Aorta (tissue), 5 donors: ENCODE measurements at places on chromosomes 1 and 21. TPM values are rescaled to one million over a fixed set of nuclear protein-coding genes. Genes with fewer than 3 reads are reported as not detected.

Gene ZFP69B
- total RNA-seq: 2.2 TPM

Gene PKP1
- total RNA-seq: 0.16 TPM

Gene TNFSF4
- 0.49 TPM for total RNA-seq

Gene HSD3B1
- not detected for total RNA-seq

Gene ATXN7L2
- total RNA-seq: 3.8 TPM

DNA sequence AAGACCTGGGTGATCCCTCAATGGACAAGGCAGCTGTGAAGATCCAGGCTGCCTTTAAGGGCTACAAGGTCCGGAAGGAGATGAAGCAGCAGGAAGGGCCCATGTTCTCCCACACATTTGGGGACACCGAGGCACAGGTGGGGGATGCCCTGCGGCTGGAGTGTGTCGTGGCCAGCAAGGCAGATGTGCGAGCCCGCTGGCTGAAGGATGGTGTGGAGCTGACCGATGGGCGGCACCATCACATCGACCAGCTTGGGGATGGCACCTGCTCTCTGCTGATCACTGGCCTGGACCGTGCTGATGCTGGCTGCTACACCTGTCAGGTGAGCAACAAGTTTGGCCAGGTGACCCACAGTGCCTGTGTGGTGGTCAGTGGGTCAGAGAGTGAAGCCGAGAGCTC, 85.2 kb downstream of the TRIM11 start:
- DNase-seq: peak; percentile 59

GRCh38 chr1:118395430-118395991, 210.5 kb upstream of the SPAG17 start:
- DNase-seq: no peak

GRCh38 chr1:13723810-13724209, 23.8 kb downstream of the PRDM2 start:
- DNase-seq: no peak

GRCh38 chr1:43484367-43484766, 30.6 kb upstream of the HYI start:
- DNase-seq: no peak

GRCh38 chr1:243939167-243939848, 89.3 kb upstream of the AKT3 start:
- no peak for DNase-seq

- DNase-seq: no peak
Measured at GRCh38 chr21:36790616-36791015, 91.7 kb downstream of the SIM2 start.

DNA sequence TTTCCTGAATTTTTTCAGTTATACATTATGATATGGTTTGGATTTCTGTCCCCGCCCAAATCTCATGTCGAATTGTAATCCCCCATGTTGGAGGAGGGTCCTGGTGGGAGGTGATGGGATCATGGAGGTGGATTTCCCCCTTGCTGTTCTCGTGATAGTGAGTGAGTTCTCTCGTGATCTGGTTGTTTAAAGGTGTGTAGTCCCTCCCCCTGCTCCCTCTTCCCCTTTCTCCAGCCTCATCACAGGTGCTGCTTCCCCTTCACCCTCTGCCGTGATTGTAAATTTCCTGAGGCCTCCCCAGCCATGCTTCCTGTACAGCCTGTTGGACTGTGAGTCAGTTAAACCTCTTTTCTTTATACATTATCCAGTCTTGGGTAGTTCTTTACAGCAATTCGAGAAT, 93.2 kb upstream of the HNRNPU start:
- DNase-seq: no peak

DNA sequence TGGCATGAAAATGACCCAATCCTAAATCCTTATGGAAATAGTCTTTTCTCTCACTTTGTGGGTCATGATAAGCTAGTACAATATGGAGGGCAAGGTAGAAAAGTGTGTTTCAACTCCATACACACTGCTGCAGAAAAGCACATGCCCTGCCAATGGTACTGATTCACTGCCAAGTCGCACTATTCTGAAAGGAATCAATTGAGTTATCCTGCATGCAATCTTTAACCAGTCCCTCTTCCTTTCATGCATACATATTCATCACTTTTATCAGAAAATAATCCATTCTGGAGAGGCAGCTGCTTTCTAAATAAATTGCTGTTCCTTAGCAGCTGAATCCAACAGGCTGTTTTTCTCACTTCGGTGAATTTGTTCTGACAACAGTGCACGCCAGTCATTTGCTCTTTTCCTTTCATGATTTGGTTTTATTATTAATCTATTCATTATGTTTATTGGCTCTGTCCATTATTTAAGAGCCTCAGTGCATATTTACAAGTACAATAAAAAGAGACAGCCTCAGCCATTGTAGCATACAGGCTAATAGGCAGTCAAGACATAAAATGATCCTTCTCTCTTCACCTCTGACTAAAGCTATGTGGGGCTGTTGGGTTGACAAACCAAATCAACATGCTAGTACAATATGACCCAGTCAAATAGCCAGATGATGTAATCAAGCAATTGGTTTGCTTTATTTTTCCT, 108.8 kb downstream of the CHD1L start:
- DNase-seq: no peak

DNA sequence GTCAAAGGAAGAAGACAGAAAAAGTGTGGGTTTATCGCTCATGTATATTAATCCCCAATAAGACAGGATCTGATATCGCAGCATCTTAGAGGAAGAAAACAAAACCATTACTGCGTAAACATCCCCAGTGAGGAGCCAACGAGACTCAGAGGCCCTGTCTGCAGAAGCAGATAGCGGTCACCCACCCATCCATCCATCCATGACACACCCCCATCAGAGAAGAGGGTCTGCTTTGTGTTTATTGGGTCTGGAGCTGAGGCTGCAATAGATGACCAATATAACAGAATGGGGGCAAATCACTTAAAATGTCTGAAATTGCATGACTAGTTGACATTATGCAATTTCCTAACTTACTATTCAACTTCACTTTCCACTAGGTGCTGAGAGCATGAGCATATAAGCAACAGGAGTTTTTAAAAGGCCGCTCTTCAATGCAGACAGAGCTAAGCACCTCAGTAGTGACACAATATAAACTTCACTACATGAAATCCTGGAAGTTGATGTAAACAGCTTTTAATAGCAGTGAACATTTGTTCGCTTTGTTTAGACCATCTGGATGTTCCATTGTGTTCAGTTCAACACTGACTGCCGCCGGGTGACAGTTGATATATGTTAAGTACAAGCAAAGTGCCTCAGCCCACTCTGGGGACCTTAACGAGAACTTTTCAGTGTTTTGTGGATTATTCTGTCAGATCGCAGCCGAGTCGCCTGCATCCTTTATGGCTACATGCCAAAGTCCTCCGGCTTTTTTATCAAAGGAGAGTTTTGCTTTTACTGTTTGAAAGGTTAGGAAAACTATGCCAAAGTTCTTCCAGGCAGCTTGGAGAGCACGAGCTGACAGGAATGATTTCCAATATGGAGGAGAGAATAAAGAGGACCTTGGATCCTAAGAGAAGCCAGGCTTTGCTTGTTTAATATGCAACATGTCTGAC, 167.5 kb downstream of the ZNF281 start:
- DNase-seq: no peak

DNA sequence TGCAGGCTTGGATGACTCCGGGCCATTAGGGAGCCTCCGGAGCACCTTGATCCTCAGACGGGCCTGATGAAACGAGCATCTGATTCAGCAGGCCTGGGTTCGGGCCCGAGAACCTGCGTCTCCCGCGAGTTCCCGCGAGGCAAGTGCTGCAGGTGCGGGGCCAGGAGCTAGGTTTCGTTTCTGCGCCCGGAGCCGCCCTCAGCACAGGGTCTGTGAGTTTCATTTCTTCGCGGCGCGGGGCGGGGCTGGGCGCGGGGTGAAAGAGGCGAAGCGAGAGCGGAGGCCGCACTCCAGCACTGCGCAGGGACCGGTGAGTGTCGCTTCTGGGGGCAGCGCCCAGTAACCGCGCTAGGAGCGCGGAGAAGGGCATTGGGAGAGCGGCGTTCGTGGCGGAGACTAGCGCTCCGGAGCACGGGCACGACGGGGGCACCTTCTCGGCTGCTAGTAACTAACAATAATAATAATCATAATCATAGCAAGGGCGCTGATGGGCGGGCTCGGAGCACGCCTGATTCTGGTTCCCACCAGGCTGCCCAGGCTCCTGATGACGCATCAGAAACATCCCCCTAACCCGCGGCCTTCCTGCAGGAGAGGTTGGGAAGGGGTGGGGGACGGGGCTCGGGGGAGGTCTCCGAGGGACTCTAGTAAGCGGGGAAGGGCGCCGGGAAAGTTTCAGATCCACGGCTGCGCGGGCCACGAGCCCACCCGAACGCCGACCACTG, at the start of gene MX1:
TSS of gene MX1 (plus strand) at position 286 of the 722 bp plus-strand sequence. CDS start 5,832 bp downstream, outside the sequence.
- peak; percentile 83 for DNase-seq

GRCh38 chr1:233704170-233704897, 90.4 kb downstream of the KCNK1 start:
- no peak for DNase-seq

GRCh38 chr1:46284058-46284457, 19.4 kb downstream of the LRRC41 start:
- no peak for DNase-seq

- no peak for DNase-seq
Measured at GRCh38 chr1:70688580-70688979, 277.5 kb downstream of the CTH start.

DNA sequence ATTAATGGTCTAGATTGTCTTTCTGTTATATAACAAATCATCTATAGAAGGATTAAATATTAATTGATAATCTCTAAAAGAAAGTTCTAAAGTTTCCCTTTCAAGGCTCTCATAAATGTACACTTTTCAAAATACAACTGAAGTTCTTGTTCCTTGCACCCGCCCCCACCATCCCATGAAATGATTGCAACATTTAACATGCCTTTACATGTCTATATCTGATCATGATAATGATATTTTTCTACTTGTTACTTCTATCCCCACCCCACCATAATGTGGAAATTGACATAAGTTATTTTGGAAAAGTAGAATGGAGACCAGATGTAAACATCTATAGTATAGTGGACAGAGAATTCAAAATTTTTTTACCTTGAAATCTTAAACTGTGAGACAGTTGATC, 186.6 kb downstream of the NTNG1 start:
- DNase-seq: no peak

DNA sequence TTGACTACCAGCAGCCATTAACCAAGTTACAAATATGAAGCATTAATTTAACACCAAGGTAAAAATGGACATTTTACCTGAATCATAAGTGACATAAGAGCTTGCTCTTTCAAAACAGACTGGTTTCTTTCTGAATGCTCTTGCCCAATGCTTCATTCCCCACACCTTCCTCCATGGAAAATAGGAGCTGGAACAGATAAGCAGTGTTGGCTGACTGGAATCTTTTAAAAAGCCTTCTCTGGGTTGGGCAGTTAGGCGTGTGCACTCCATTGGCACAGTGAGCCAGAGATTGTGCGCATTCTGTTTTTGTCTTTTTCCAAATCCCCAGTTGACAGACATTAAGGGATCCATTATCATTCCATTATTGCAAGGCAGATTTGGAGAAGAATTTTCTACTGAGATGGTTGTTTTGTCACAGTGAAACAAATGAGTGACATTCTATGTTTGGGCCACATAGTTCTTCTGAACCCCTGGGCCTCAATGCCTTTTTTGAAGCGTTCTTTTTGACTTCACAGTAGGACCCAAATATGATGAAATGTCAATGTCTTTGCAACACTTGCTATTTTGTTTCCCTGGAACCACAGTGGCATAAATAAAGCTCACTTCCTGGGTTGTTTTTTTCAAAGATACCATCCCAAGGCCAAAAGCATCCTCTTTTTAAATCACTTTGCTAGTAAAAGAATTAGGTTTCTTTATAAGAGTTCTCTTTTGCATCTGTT, 32.3 kb downstream of the LRRC8B start:
- DNase-seq: no peak

DNA sequence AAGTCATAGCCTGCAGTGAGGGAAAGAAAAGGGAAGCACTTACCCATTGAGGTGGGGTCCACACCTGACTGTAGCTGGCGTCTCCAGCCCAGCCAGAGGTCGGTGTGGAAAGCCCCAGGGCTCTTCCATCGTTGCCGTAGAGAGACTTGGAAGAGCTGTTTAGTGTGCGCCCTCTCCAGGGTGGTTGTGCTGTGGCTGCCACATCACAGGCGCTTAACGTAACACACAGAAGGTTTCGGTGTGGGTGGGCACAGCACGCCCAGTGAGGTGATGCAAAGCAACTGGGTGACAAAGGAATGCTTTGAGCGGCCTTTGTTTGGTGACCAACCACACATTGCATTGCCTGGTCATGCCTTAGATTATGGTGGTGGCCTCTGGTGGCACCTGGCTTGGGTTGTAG, 36.8 kb upstream of the KIF1B start:
- no peak for DNase-seq
